ENCODE measurements at places on chromosomes 2 and 18.

- no peak for DNase-seq
These were observed 55.3 kb upstream of the TMEM163 start for GRCh38 chr2:134773759-134774742.

- no peak for DNase-seq
These were observed 106.8 kb downstream of the ARHGAP28 start for GRCh38 chr18:6836331-6836730.

- DNase-seq, result no peak
These were observed 206.7 kb downstream of the TCF4 start for GRCh38 chr18:55381277-55381676.

GRCh38 chr2:28366496-28367282, 26.0 kb upstream of the FOSL2 start:
- DNase-seq, result no peak

GRCh38 chr2:23475036-23475435, 90.1 kb downstream of the KLHL29 start:
- DNase-seq, result no peak

DNA sequence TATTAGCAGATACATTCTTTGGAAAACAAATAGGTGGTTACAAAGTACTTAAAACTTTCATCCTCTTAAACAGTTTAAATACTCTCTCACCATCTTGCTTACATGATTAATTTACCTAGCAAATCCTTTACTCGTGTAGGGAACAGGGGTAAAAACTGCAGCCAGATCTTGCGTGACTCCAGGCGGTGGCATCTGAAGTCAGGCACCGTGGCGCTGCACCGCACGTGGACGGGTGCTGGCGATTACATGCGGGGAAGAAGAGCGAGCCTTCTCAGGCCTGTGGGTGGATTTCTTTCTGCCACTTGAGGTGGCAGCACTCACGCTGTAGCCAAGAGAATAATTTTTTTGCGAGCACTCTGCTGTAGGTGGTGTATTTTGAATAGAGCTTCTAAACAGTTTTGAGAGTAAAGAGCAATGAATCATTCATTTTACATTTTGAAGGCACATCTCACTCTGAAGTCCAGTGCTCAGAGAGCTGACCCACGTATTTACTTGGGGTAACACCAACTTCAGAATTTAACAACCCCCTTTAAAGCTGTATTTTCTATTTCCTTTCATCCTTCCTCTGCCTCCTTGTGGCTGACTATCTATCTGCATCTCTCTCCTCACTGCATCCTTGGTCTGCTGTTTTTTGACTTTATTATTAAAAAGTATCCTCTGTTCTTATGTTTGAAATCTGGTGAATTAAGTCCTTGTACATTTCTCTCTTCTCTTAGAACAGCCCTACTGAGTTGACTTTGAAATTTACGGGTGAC, 68.9 kb downstream of the EPAS1 start:
- no peak for DNase-seq

DNA sequence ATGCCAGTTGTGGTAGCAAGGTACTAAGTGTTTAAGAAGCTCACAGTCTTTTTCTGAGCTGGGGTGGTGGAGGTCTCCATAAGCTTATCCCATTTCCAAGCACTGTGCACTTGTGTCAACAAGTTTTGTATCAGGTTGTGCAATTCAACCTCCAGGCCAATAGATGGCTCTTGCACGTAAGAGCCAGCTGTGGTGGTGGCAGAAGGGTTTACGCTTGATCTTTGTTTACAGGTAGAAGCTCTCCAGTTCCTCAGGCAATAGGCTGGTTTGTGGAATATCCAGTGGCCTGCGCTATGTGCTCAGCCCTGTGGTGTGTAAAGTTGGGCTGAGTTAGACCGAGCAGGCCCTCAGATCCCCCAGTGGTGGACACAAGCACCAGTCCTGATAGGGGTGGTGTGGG, 89.7 kb upstream of the CNTNAP5 start:
- no peak for DNase-seq

DNA sequence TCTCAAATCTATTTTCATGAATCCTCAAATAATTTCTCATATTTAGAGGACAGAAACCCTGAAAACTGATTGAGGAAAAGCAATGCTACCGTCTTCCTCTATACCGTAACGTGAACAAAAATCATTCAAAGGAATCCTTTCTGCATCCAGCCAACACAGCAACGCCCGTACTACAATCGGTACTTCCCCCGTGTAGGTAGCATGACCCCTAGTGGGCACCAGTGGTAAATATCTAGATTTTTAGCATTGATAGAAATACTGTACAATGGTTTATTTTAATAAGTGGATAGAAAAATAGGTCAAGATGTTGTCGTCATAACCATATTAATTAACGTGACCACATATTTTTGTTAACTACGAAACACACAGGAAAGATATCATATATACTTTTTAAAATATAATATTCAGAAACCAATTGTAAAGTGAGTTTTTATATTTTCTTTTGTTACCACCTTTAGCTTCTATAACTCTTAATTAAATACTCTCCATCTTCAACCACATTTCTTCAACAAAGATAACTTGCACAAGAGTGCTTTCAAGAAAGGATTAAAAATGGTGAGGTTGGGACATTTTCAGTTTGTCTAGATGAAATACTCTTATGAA, 194.1 kb downstream of the SS18 start:
- no peak for DNase-seq

DNA sequence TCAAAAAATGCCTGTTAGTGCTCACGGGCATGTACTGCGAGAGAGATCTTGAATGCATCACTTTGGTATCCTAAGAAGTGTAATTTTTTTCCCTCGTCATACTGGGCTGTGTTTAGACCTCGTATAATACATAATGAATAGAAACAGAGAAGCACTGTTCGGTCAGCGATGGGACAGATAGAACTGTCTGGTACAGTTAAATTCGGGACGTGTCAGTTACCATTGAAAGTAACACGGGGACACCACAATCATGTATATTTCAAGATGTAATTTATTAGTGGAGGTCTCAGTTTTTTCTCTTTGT, 1.8 kb downstream of the PKP4 start:
- no peak for DNase-seq

DNA sequence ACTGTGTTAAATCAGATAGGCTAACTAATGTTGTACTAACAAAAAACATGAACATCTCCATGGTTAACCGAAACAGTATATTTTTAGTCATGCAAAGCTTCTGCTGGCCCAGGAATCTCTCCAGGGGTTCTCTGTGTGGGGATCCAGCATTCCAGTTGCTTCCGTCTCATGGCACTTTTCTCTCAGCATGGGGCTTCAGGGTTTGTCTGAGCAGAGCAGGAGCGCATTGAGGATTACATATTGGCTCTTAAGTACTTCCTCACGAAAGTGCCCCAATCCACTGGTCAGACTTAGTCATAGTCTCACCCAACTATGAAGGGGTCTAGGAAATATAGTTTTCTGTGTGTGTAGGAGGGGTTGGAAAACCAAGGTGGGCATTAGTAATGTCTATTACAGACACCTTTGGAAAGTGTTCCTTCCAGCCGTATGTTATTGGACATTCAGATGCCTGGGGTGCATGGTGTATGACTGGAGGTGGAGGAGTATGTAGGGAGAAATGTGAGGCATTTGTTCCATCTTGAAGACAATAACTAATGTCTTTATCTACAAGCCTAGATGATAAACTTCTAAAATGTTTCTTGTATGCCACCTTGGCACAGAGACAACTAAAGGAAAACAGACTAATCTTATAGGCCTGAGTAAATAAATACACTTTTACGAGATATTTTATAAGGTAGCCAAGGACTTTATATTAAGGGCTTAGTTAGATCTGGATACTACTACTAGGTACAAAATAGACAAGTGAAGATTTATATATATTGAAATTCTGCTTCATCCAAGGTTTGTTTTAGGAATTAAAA, 123.8 kb upstream of the ZEB2 start:
- DNase-seq, result no peak

DNA sequence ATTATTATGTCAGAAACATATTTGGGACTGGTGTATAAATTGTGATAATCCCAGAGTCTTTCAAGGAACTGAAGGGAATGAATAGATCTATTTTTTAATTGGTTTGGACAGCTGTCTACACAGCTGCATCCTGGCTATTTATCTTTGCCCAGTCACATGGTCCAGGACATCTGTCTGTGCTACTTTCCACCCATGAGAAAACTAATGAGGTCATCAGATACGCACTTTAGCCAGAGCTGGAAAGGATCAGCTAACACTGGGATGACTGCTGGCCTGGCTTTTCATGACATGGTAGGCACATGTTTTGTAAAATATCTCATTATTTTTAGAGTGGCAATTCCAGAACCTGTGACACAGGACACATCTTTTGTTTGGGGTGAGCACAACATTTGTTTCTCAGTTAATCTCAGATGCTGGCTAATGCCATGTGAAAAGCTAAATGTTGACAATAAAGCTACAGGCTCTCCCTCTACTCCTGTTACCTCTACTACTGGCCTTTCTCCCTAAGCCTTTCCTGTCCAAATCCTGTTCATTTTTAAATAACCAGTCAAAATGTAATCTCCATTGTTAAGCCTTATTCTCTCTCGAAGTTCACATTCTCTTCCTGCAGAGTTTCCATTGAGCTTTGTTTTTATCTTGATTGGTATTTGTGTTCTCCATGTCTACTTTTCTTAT, 500.7 kb downstream of the RIT2 start:
- DNase-seq, result no peak

DNA sequence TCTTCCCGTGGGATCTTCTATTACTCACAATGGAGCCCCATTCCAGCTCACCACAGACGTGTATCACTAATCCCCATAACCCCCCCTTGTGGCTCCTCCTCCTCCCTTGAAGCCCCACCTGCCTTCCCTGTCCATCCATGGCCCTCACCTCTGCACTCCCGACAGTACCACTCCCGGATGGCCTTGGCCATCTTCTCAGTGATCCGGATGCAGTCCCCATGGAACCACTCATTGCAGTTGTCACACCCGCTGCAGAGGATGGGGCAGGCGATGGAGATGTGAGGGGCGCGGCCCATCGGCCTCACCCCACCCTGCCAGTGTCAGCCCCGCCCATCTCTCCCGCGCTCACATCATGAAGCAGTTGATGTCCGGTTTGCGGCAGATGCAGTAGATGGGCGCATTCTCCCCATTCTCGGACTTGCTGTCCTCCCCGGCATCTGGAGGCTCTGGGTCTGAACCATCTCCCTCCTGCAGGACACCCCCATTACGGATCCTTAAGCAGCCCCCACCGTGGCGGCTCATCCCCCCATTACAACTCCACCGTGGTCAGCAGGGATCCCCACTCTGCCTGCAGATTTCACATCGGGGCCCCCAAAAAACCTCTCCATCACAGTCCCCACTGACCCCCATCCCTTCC, 983 bp downstream of the CXXC1 start:
- DNase-seq, result no peak

DNA sequence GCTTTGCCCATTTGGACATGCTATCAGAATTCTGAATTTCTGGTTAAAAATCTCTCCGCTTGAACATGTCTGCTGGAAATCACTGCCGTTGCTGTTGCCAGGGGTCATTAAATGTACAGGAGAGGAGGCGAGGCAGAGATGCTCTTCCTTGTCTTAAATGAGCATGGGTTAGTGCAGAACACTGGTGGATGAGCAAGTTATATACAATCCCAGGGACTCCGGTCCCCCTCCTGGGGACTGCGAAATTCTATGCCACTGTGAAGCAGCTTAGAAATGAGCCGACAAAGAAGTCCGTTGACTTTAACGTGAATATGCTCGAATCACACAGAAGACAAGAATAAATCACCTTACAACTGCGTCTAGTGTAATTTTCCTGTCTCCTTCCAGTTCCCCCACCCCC, 95.1 kb upstream of the KLHL14 start:
- no peak for DNase-seq

- DNase-seq, result no peak
These were observed 1102.4 kb upstream of the ZEB2 start for GRCh38 chr2:145622285-145622684.

DNA sequence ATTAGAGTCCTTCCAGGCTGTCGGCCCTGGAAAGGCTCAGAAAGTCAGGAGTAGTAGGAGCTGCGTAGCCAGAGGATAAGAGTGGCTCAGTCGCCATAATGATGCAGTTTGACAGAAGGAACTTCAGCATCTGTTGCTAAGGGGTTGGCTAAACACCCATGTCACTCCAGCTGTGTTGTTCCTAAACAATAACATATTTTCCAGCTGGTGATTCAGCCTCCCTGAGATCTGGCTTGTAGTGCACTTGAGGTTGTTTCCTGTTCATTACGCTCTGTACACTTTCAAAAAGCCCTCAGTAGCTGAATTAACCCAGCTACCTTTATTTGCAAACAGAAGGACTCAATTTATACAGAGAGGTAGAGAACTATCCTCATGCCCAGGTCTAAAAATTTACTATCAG, 39.7 kb upstream of the EPAS1 start:
- no peak for DNase-seq

DNA sequence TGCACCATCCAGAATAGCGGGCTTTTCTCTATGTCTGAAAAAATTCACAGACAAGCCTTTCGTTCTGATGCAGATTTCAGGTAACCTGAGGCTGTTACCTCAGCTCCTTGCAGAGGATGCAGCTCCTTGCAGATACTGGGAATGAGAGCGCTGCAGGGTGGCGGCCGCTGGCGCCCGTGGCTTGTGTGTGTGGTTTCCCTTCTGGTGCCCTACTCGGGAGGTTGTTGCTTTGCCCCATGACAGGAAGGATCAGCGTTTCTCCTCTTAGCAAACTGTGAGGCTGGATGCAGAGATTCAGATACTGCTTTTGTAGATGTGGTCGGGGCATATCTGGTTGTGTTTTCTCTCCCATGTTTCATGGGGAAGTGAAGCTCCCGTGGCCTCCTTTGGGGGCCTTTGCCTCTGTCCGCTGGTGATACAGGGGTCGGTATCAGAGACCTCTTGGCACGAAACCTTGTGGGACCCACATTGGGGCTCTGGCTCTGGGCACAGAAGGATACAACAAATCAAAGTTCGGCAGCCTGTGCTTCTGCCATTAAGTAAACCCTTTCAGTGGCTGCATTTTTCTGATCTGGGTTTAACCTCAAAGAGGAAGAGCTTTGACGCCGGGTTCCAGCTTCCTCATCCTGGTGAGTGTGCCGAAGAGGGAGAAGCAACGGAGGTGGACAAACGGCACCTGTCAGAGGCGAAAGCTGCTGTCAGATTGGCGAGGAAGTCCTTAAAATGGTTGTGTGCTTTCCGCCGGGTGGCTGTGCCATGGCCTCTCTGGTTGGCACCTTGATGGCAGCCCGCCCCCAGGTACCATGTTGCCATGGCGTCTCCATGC, 127.8 kb downstream of the MBP start:
- DNase-seq, result no peak

- no peak for DNase-seq
These were observed 152.8 kb upstream of the COPS8 start for GRCh38 chr2:236932831-236933361.

- no peak for DNase-seq
These were observed 48.8 kb upstream of the LPIN2 start for GRCh38 chr18:3061581-3062312.

DNA sequence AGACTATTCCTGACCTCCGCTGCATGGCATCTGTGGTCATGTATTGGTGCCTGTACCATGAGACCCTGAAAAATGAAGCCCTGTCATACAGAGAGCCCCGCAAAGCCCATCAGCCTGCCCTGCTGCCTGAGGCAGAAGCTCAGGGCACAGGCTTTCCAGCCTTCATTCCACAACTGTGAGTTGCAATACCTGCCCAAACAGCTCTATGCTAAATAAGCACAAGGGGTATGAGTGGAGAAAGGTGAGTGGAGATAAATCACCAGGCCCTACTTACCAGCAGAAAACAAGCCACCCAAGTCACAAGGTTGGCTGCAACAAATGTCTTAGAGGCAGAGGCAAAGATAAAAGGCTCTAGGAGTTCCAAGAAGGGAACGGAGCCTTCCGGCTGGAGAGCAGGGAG, 277.4 kb downstream of the TNS1 start:
- no peak for DNase-seq

GRCh38 chr2:190382851-190383250, 25.3 kb upstream of the MFSD6 start:
- DNase-seq, result no peak

GRCh38 chr2:110729106-110729505, 3.3 kb upstream of the ACOXL start:
- DNase-seq, result no peak

GRCh38 chr18:2258954-2259353, 312.4 kb downstream of the METTL4 start:
- no peak for DNase-seq
